Caki2 (cell line): ENCODE measurements at places on chromosomes 2 and 18. TPM values are rescaled to one million over a fixed set of nuclear protein-coding genes. Genes with fewer than 3 reads are reported as not detected.

The CNDP1 gene
- not detected in 2 replicates for total RNA-seq

The SPDYA gene
- total RNA-seq, result 0.10 TPM in 1 of 2 replicates, not detected in the other

The CLEC4F gene
- total RNA-seq, result not detected in 2 replicates

The TMEM169 gene
- total RNA-seq, result 5.5 and 8.3 TPM in 2 replicates

The RNF152 gene
- total RNA-seq, result not detected in 2 replicates

The ACADL gene
- not detected in 2 replicates for total RNA-seq

The FKBP7 gene
- total RNA-seq, result 60.6 and 61.8 TPM in 2 replicates

The ITGAV gene
- total RNA-seq, result 122 and 155 TPM in 2 replicates

The FBXO41 gene
- 0.44 and 1.2 TPM in 2 replicates for total RNA-seq

The CAB39 gene
- 24.8 and 31.6 TPM in 2 replicates for total RNA-seq

The ECEL1 gene
- 1.0 TPM in 1 of 2 replicates, not detected in the other for total RNA-seq

The MEP1B gene
- 0.17 TPM in 1 of 2 replicates, not detected in the other for total RNA-seq

The HOXD12 gene
- total RNA-seq, result not detected in 2 replicates

The HOXD9 gene
- 9.5 and 13.4 TPM in 2 replicates for total RNA-seq

The CD207 gene
- total RNA-seq, result not detected in 2 replicates

The MARCO gene
- not detected in 2 replicates for total RNA-seq

The CTDSP1 gene
- total RNA-seq, result 53.8 and 73.6 TPM in 2 replicates

The HOXD1 gene
- total RNA-seq, result 2.4 TPM in 1 of 2 replicates, not detected in the other

The TUBB8B gene
- total RNA-seq, result not detected in 2 replicates

The PPP4R1 gene
- total RNA-seq, result 47.3 and 51.0 TPM in 2 replicates

The ANO7 gene
- total RNA-seq, result 1.1 TPM in 1 of 2 replicates, not detected in the other

The KCNG2 gene
- not detected in 2 replicates for total RNA-seq

The BMP10 gene
- not detected in 2 replicates for total RNA-seq

The GRHL1 gene
- total RNA-seq, result 0.43 and 9.1 TPM in 2 replicates

The ABCG8 gene
- not detected in 2 replicates for total RNA-seq

The WNT6 gene
- 1.3 and 4.4 TPM in 2 replicates for total RNA-seq
